ENCODE measurements at places on chromosomes 2 and 18.

DNA sequence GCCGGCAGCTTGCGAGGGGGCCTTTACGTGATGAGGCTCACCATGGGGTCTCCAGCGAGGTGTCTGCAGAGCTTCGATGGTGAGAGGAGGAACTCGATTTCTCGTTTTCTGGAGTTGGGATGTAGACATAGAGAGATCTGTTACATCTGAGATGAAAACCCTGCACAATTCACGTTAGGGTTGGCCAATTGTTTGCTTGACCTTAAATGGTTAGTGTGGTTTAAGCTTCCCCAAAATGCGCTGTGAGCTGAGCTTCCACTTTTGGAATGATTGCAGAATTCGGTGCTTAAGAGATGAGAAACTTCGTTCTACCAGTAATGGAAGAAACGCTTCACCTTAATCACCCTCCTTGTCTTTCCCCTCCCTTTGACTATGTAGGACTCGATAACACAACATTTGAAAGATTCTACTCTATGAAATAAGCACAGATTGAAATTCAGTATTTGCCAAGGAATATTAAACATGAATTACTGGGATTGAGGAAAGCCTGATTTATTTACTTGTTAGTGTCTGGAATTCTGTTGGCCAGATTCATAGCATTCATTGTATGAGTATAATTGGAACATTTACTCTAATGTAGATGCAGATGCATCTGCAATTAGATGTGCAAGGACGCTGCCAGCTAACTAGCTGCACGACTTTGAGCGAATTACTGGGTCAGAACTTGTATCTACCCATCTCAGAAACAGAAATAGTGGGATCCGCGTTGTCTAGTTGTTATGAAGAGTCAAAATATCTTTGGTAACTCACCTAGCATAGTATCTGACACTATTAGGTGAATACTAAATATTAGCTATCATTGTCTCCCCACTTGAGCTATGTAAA is 1.6 kb upstream of the KLF7 start:
- no peak for DNase-seq

- no peak for DNase-seq
Observed at GRCh38 chr2:234320066-234320465, 176.8 kb downstream of the ARL4C start.

DNA sequence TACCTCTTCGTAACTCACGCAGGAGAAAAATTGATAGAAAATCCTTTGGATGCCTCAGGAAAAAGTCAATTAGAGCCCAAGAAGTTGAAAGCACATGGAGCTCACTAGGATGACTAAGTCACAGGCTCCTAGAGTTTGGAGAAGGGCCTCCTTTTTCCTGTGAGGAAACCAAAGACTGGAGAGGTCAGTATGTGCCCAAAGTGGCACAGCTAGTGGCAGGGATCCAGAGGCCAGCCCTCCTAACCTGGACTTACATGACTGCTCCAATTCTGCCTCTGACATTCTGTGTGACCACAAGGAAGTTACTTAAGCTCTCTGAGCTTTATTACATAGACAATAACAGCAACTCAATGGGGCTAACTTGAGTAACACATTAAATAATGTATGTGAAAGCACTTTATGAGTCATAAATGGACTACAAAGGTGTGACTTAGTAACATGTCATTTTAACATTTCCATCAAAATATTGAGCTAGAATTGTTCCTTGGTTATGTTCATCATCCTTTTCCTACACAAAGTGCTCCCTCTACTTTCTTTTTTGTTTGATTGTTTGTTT is 91.6 kb downstream of the DHRS9 start:
- DNase-seq = peak; percentile 8

- no peak for DNase-seq
Observed at GRCh38 chr18:50830544-50830943, 10.7 kb upstream of the MRO start.

DNA sequence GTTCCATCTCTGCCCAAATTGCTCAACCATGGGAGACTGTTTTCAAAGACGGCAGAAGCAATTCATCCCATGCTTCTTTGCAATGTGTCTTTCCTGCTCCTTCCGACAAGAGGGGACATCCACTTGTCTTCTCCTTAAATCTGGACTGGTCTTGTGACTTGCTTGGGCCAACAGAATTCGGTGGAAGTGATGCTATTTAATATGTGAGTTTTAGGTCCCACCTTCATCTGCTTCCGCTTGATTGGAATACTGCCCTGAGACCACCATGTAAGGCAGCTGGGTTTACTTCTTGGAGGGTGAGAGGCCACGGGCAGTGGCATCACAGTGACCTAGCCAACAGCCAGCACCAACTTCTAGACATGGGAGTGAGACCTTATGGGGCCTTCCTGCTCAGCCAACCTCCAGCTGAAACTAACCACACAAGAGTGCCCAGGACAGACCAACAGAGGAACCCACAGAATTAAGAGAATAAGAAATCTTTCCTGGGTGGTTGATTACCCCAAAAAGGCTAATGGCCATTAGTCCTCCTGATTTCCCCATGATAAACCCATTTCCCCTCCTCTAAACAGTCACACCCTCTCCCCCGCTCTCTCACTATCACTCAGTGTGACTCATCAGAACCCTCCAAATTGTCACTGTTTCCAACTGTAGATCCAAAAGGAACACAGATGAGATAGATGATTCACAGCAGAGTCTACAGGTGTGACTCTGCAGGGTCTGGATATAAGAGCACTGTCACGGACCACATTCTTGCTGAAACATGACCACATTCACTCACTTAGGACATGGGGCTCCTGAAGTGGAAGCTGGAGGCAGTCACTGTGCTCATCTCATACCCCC is 16.2 kb upstream of the RHOB start:
- DNase-seq = peak; percentile 81

DNA sequence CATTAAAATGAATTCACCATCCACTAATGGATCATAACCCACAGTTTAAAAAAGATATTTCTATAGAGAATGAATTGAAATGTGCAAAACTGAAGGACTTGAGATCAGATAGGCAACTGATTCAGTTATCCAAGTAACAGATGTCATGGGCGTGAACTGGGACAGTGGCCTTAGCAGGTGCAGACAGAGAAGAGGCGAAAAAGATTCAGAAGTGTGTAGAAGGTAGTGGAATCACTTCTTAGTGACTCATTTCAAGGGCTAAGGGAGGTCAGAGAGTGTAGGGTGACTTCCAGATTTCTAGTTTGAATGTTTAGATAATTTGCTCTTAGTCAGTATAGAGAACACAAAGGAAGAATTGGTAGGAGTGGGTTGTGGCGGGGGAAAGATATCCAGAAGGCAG is 79.7 kb downstream of the EHBP1 start:
- DNase-seq = peak; percentile 30

GRCh38 chr2:33645861-33646260 is 46.8 kb upstream of the FAM98A start:
- peak; percentile 79 for DNase-seq

GRCh38 chr2:160305081-160305750 is 105.1 kb upstream of the ITGB6 start:
- no peak for DNase-seq

DNA sequence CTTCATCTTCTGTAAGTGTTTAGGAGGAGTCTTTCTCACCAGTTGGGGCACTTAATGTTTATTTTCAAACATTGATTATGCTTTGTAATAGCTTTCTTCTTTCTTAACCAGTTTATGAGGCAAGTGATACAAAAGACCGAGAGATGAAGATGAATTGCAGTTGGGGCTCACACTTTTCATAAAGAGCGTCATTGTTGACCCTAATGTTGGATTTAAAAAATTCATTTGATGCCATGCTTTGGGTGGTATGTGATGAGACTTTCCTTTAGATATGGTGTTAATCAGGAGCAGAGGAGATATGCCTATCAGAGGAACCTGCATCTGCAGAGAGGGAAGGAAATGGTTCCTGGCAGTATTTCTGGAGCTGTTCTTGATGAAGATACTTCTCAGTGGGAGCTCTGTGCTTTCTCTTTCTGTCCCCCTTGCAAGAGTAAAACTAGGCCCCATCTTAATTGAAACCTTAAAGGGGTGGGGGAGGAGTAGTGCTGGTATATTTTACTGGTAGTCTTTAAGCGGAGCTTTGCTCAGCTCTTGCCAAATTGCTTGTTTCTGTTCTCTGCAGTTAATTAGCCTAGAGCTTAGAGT is 2.3 kb downstream of the EML4 start:
- no peak for DNase-seq

DNA sequence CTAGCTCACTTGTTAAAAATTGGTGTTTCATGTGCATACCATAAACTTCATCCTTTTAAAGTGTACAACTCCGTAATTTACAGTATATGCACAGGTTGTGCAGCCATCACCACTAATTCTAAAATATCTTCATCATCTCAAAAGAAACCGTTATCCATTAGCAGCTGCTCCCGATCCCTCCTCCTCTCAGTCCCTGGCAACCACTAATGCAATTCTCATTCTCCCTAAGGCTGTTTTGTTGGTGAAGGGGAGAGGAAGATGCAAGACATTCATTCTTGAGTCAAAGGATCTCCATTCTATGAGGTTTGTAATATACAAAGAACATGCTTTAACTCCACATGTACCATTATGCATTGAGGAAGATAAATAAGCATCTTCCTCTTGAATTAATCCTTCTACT is 48.6 kb downstream of the RNU4ATAC start:
- DNase-seq = no peak

DNA sequence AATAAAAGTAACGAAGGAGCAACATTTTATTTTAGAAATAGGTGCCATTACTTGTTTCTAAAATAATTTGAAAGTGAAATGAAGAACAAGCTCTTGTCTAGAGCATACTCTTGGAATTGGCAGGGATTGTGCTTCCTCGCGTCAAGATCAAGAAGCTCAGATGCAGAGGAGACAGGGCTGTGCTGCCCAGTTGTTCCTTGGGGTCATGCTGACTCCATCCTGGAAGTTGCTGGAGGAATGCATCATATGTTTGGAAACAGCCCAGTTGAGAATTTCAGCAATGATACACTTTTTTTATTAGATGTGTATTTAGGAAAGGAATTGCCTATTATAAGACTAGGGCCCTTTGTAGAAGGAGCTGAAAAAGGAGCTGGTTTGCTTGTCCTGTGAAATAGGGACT is 17.2 kb downstream of the LTBP1 start:
- DNase-seq = peak; percentile 49

GRCh38 chr18:69291044-69291443 is 109.6 kb upstream of the DOK6 start:
- no peak for DNase-seq

GRCh38 chr2:10764896-10765295 is 43.5 kb downstream of the ATP6V1C2 start:
- DNase-seq = no peak

- peak; percentile 85 for DNase-seq
Observed at GRCh38 chr2:195659982-195660890, 3.2 kb downstream of the SLC39A10 start.

- DNase-seq = peak; percentile 11
Observed at GRCh38 chr2:223590964-223591363, 11.2 kb downstream of the SCG2 start.

DNA sequence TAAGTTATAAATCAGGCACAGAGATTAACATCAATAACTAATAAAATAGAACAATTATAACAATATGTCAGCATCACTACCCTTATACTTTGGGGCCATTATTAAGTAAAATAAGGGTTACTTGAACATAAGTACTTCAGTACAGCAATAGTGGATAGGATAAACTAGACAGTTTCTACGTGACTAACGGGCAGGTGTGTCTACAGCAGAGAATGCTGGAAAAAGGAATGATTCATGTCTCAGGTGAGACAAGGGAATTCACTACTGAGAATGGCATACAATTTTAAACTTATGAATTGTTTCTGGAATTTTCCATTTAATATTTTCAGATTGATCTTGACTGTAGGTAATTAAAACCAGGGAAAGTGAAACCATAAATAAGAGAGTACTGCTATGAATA is 5.5 kb downstream of the WDR75 start:
- DNase-seq = no peak

DNA sequence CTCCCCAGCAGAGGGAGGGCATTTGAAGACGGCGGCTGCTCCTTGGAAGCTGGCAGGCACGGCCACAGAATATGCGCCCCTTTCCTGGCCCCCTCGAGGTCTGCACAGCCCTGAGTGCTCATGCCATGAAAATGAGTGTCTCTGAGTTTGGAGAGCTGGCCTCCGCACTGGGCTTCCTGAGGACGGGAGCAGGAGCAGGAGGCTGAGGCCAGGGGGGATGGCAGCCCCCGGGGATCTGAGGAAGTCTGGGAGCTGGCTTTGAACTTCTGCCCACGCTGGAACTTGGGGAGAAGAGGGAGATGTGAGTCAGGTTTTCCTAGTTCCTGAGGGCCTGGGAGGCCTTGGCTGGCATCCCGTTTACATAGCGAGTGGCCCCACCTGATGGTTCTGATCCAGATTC is 47.0 kb downstream of the RRM2 start:
- no peak for DNase-seq

- DNase-seq = peak; percentile 62
Observed at GRCh38 chr2:19932928-19933327, 31.1 kb upstream of the TTC32 start.

- DNase-seq = no peak
Observed at GRCh38 chr2:40700231-40700954, 248.5 kb upstream of the SLC8A1 start.

- no peak for DNase-seq
Observed at GRCh38 chr18:22203035-22203434, 33.6 kb downstream of the GATA6 start.

DNA sequence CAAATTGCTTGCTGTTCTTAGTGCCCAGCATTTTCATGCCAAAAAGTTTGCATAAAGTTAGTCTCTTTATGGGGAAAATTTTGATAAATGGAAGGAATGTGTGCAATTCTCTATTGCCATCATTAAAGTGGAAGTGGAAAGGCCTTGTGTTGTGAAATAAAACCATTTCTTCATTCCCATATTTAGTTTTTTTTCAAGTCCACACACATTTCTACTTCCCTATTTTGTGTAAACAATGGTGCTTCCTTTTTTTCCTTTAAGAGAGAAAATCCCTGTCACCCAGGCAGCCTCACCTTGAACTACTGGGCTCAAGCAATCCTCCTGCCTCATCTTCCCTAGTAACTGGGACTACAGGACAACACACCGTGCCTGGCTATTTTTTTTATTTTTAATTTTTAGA is 42.3 kb upstream of the NCOA1 start:
- DNase-seq = no peak

GRCh38 chr2:120935339-120936313 is 200.0 kb downstream of the GLI2 start:
- peak; percentile 92 for DNase-seq

DNA sequence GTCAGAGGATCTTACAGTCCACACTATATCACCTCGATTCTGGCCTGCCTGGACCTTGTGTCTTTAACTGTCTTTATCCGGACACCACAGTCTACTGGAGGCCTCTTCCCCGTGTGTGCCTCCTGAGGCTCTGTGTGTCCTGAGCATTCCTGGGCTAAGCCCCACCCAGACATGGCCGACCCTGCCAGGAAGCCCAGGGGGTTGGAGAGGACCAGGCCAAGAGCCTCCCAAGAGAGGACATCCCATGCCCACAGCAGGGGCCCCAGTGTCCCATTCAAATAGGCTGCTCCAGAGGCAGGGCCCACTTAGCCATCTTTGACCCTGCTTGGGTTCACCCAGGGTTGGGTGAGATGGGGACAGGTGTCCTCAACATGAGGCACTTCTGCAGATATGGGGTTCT is 84.7 kb upstream of the OTOS start:
- DNase-seq = no peak

DNA sequence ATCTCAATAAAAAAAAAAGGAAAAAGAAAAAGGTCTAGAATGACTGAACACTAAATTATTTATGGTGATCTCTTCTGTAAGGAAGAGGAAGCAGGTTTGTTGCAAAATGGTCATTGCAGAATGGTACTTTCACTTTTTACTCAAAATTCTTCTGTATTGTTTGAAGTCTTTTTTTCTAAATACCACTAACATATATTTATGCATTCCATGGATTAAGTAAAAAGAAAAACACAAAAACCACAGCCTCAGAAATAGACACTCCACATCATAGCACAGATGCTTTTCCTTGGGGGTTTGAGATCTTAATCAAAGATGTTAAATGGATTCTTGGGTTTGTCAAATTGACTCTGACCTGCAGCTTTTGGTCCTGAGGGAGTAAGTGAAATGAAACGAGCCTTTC is 47.4 kb downstream of the RHOB start:
- DNase-seq = no peak

All from PC-3 (cell line).